ENCODE measurements at places on chromosomes 2 and 18.
A peak's percentile ranks its signal among the peaks of the same experiment; 100 is the strongest.

DNA sequence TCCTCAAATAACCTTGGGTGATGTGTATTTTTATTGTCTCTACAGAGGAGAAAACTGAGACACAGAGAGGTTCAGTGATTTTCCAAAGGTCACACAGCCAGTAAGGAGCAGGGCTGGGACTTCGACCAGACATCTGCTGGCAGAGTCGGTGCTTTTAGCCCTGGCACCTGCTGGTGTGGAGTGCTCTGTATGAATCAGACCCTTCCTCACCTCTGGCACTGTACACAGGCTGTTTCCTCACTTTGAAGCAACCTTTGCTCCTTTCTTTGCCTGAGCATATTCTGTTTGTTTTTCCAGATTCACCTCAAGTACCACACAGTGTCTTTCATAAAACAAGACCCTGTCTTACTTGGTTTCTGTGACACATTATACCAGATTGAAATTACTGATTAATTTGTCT lies 107.9 kb downstream of the DPP10 start:
- no peak for DNase-seq

- no peak for DNase-seq
Observed at GRCh38 chr2:161085149-161085548, 75.1 kb upstream of the TANK start.

GRCh38 chr2:135162786-135163185 lies 110.7 kb downstream of the RAB3GAP1 start:
- no peak for DNase-seq

DNA sequence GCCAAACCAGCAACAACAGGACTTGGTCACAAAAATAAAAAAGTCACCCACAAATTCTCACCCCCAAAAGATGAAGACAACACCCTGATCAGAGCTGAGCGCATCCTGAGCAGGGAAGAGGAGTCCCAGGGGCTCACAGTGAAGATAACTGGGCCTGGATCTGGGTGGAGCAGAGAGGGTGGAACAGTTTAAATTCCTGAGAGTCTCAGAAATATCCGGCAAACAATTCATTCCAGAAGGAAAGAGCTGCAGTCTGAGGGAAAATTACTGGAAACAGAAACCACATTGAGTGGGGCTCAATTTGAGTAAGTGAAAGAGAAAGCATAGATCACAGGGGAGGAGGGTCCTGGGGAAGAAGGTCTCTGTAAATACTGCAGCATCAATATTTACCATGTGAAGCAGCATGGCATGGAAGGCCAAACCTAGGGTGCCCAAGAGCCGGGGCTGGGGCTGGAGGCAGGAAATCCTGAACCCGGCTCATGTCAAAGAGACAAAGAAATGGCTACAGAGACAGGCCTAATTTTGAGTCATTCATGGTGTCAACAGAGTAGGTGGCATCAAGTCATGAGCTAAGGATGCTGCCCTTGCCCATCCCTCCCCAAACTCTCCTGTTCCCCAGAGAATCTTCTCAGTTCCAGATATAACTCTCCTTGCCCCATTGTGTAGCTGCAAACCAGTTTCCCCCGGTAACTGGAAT lies 61.4 kb upstream of the ZBTB7C start:
- no peak for DNase-seq

GRCh38 chr18:40866968-40867367 lies 1088.1 kb upstream of the PIK3C3 start:
- no peak for DNase-seq

DNA sequence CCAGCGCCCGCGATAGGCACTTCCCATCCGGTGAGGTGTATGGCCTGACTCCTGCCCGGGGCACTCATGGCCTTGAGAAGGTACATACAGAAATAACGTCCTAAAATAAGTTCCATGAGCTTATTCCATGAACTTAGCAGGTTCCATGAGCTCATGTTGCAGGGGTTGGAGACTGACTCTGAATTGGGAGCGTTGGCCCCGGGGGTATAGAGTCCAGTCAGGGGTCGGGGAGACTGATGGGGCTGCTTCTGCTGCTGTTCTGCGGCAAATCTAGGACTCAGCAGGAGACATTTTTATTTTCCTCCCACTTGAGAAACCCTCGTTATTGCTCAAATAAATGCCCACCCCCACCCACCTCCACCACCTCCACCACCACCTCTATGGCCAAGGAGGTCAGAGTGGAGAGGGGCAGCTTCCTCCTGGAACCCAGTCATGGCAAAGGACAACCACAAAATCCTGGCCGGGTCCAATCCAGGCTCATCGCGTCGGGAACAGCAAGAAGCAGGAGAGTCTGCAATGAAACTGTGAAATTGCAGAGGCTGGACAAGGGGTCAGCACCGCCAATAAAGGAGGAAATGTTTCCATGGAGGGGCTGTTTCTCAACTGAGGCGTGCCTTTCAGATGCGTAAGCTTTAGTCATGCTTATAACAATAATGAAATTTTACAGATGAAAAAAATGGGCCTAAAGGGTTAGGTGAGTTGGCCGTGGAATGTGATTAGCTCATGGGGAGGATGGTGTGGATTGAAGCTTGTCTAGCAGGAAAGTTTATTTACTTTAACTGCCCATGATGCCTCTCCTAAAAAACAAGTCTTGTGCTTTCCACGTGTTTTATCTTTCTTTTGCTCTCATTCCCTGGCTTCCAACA lies 136.6 kb upstream of the ALKAL2 start:
- no peak for DNase-seq

GRCh38 chr18:28108814-28109213 lies 68.1 kb downstream of the CDH2 start:
- no peak for DNase-seq

- DNase-seq = no peak
Observed at GRCh38 chr2:148965623-148966437, 72.7 kb upstream of the LYPD6B start.

DNA sequence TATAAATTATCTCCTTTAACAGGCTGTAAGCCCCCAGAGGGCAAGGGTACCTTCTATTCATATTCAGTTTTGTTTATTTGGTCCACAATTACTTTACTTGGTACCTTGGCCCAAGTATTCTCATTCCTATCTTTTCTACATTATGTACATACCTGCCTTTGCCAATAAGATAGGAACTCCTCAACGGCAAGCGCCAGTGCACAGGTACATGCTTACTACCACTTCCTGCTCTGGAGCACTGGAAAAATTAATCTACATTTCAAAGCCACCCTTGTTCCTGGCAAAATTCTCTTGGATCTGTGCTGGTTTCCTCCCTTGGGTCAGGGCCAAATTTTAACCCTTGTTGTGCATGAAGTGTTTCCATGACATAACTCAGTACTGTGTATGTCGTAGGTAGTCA lies 34.3 kb upstream of the LMAN1 start:
- DNase-seq = no peak

DNA sequence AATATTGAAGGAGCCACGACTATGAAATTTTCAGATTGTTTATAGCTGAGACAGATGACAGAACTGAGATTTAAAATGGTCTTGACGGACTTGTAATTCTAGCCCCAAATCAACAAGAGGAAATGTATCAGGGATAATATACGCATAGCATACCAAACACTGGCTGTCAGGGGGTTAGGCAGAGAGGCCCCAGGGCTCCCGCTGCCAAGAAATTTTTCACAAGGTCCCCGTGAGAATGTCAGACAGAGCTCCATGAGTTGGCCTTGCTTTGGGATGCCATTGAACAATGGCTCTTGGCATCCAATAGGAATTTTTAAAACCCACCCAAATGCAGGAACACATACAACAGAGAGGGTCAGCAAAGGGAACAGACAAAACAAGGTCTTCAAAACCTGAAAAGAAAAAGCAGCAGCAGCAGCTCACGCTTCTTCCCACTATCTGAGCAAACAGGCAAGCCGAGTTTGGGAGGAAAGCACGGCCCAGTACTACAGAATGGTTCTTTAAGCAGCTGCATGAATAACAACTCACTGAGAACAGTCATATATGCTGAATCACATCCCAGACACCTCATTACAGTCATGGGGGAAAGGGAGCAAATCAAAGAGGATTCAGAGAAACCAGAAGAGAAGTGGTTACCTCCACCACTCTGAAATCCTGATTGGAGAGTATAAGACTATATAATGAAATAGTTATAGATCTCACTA lies 445.6 kb downstream of the RND3 start:
- no peak for DNase-seq

- DNase-seq = no peak
Observed at GRCh38 chr2:50401772-50402653, 629.9 kb downstream of the NRXN1 start.

DNA sequence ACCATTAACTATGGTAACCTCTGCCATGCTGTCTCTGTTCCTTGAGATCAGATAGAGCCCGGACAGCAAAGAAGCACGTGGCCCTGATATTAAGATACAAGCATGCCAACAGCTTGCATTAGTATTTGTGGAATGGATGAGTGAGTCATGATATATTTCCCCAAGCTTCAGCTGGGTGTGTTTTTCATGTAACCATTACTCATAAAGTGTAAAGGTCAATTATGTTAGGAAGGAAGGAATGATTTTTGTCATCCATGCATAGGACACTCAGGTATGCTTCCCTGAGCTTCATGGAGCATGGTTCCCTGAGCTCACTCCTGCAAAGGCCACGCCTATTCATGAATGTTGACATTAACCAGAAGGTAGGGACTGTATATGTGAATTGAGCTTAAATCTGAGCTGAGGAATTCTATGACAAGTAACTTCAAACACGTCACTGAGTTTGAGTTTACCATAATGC lies 74.6 kb downstream of the ARL4C start:
- DNase-seq = peak; percentile 30

DNA sequence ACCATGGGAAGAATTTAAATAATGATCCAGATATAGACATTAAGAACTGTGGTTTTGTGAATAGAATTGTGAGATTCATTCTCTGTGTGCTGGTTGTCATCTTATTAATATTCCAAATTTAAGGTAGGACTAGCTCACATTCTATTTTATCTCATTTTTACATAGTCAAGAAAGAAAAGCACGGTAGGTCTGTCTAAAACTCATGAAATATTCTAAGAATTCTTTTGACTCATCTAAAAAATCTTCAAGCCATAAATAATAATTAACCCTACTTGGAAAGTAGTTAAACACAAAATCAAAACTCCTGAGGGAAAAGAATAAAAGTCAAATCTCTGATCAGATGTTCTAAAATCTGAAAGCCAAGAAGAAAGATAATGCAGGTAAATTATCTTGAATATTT lies 388.8 kb upstream of the CHAC2 start:
- DNase-seq = no peak

- no peak for DNase-seq
Observed at GRCh38 chr2:116094196-116094595, 1651.8 kb downstream of the DPP10 start.

DNA sequence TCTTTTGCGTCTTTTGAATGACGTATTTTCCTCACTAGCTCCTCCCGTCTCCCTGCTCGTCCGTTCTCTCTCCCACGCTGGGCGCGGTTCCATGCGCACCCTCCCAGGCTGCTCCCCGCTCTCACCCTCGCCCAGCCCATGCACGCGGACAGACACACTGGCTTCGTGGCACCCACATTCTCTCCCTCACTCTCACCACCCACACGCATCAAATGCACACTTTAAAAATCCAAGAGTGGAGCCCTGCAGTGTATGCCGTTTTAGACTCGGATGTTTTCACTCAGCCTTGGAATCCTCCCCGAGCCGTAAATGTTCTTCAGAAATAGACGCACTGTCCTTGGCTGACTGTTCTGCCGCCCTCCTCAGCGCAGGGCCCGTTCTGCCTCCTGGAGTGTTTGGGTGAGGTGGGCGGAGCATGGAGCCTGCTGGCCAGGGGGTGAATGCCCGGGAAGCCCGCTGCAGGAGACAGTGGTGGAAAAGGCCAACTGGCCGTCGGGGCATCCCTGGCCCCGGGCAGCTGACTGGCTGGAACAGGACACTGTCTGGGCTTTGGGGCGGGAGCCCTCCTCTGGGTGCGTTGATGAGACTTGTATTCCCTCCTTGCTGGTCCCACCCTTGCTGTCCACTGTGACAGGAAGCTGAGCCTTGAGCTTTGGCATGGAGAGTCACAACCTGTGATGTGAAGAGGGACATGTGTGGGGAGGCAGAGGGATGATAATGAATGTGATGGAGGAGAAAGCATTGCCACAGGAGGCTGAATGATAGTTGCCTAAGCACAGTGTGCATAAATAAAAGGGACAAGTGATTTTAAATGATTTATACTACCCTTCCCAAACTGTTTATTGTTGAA lies 35.4 kb upstream of the LYPD6B start:
- DNase-seq = no peak

GRCh38 chr2:241968417-241968816 lies 98.9 kb downstream of the RTP5 start:
- no peak for DNase-seq

DNA sequence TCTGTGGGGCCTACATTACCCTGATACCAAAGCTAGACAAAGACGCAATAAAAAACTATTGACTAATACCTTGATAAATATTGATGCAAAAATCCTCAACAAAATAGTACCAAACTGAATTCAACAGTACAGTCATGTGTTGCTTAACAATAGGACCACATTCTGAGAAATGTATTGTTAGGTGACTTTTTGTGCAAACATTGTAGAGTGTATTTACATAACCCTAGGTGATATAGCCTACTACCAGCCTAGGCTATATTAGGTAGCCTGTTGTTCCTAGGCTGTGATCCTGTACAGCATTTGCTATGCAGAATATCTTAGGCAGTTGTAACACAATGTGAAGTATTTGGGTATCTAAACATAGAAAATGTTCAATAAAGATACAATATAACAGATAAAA lies 36.7 kb downstream of the CCDC138 start:
- DNase-seq = no peak

- no peak for DNase-seq
Observed at GRCh38 chr2:159187106-159187505, 99.4 kb downstream of the WDSUB1 start.

- no peak for DNase-seq
Observed at GRCh38 chr2:145957929-145958328, 1438.0 kb upstream of the ZEB2 start.

GRCh38 chr2:82340578-82341053 lies 2036.1 kb upstream of the LRRTM1 start:
- DNase-seq = no peak

DNA sequence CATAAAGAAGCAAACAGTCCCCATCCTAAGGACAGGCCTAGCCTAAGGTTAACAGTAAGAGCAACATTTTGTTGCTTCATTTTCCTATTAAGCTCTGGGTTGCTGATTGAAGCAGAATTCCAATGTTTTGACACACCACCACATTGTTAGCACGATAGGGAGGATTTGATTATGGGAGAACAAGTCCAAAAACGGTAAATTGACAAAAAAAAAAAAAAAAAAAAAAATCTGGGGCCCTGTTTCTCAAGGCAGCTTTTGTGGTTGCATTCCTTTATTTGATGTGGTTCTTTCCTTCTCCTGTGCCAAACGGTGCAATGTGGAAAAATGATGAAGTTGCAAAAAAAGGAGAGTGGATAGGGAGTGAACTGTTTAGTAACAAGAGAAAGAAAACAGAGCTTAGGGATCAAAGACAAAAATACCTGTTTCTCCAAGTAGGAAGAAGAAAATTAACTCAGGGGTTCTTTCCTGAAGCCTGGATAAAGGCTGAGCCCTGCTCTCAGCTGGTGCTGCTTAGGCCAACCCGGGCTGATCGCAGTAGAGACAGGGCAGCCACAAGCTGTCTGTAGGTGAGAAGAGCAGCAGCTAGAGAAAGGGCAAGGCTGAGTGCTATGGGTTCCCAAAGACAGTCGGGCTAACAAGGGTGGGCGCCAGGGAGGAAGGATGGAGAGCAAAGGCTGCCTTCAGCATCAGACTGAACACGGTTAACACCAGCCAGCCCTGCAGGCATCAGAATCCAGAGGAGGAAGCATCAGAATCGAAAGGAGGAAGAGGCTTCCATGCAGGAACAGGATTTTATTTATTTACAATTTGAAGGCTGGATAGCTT lies 167.8 kb upstream of the FOSL2 start:
- DNase-seq = no peak

Measured in effector CD4-positive, alpha-beta T cell (primary cell).